ENCODE measurements at places on chromosomes 12 and 14. TPM values are rescaled to one million over a fixed set of nuclear protein-coding genes. Genes with fewer than 3 reads are reported as not detected.

DNA sequence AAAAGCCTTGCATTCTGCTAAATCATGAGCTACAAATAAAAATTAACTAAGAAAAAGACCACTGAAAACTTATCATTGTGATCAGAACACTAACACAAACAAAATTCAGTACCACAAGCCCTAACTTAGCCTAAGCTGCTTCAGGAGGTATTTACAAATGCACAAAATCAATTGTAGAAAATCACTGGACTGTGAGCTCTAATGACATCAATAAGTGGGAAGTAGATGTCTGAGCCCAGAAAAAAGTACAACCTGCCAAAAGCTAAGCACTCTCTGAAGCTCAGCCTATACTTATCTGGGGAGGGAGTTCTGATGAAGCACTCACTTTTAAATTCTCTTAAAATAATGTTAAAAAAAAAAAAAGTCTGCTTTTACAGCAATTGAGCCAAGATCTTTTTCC, 92.9 kb downstream of the SLCO1B1 start:
- DNase-seq, result no peak

Gene AKAP3
- 4.7 TPM for polyA plus RNA-seq

- no peak for DNase-seq
Measured at GRCh38 chr12:109762673-109763191, 49.1 kb downstream of the FAM222A start.

- no peak for DNase-seq
Measured at GRCh38 chr14:72292689-72293024, 360.4 kb downstream of the RGS6 start.

DNA sequence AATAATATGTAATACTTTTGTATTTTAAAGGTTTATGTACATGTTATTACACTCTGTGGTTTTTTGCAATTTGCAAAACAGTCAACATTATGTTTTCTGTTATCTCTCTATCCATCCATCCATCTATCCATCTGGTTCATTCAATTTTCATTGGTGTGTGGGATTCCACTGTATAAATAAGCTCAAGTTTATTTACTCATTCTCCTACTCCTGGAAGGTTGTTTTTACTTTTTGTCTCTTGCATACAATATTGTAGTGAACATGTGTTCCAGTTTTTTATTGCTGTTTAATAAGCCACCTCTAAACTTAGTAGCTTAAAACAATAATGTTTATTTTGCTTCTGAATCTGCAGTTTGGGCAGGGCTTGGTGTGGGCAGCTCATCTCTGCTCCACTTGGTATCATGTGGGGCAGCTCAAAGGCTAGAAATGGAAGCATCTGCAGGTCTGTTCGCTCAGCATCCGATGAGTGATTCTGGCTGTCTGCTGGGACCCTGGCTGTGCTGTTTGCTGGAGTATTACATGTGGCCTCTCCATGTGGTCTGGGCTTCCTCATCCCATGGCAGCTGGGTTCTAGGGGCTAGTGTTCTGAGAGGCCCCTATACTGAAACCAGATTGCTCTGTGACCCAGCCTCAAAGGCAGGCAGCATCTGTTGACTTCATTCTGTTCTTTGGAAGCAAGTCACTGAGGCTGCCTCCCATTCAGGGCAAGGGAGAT, 98.8 kb downstream of the SLC25A47 start:
- DNase-seq, result no peak

- DNase-seq, result no peak
Measured at GRCh38 chr12:29024117-29024516, 125.0 kb upstream of the FAR2 start.

DNA sequence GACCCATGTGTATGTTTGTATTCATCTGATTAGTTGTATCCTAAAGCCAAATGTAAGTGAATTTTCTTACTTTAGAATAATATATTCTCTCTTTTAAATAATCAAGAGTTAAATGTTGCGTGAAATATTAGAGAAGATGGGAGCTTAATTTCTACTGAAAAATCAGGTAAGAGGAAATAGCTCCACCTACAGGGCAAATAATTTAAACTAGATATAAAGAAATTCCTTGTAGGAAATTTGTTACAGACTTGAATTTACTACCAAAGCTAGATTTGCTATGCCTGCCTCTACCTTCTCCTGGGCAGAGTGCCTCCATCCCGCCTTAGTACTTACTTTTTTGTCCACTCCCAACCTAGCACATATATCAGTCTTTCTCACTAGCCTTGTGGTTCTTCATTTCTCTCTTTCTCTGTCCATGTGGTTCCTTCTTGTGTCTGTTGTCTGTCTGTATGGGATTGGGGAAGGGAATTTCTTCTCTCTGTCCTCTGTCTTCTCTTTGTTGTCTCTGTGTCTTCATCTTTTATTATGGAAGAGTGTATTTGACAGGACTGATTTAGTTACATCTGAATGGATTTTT, 44.7 kb downstream of the PALS1 start:
- peak; percentile 54 for DNase-seq

- no peak for DNase-seq
Measured at GRCh38 chr12:98319716-98320425, 195.5 kb upstream of the TMPO start.

GRCh38 chr12:449203-449602, 10.5 kb upstream of the B4GALNT3 start:
- no peak for DNase-seq

Gene ALX1
- polyA plus RNA-seq, result 25.2 TPM

Gene GLIPR1L1
- 0.65 TPM for polyA plus RNA-seq

DNA sequence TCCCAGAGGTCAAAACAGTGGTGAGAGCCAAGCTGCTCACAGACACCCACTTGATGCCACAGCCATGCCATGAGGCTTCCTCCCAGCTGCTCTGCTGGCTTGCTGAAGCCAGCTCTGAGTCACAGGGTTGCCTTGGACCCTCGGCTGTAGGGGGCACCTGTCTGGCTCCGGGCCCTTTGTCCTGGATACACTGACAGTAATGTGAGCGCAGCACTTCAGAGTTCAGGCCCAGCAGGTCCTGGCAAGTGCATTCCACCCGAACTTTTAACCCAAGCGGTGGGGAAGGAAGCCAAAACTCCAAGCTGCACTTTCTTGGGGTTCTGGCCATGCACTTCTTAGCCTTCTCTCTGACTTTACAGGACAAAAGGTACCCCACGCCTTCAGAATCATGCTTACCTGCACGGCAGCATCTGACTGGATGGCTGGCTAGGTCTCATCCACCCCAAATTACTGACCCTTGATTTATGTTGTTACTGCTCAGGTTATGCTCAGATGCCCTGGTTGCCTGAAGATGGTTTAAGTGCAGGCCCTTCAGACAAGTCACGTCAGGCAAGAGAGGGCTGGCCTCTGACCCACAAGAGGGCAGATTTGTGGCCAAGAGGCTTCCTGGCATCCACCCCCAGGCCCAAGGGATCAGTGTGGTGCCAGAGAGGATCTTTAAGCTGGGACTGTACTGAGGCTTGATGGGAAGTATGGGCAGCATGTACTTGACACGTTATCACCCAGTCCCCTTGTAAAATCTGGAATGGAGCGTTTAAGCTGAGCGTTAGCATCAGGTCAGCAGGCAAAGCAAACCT, 24.8 kb downstream of the SLC25A29 start:
- no peak for DNase-seq

DNA sequence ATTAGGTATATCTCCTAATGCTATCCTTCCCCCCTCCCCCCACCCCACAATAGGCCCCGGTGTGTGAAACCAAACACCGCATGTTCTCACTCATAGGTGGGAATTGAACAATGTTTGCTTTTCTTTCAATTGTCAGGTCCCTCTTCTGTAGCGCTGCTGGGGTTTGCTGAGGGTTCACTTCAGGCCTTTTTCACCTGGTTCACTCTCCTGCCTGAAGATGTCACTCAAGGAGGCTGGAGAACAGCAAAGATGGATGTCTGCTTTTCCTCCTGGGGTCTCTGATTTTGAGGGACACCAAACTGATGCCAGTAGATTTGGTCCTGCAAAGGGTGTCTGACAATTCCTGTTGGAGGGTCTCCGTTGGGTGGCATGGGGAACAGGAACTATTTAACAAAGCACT, 35.8 kb downstream of the KLRK1 start:
- DNase-seq, result no peak

Gene BCL11B
- polyA plus RNA-seq, result 3.0 TPM

GRCh38 chr12:13222076-13222475, 25.6 kb downstream of the EMP1 start:
- DNase-seq, result no peak

DNA sequence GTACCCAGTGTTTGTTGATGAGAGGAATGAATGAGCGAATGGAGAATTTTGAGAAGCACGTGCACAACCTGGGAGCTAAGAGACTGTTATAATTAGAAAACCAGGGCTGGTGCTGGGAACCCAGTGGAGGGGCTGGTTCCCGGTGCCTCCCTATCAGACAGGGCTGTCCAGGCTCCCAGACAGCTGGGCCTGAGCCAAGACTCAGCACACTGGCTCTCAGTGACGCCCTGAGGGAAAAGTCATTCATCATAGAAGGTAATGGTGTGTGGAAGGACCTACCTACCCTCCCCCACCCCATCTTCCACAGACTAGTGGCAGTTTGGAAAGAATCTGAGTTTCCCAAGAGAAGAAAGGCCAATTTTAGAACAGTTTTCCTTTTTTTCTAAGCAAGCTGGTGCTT, 34.7 kb downstream of the KCNA5 start:
- peak; percentile 77 for DNase-seq

DNA sequence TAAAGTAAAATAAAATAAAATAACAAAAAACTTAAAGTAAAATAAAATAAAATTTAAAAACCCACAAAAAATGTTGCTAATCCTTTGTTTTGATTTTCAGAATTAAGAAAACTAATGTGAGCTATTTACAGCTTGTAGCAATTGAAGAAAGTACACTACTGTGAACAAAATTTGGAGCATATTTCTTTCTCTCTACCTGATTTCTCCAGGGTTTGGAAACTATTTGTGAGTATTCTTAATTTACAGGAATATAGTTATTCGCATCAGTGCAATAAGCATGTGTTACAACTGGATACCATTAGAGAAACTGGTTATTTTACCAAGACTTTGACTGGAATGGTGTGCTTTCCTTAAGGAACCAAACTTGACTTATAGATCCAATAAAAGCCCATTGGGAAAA, 86.1 kb upstream of the CNOT2 start:
- no peak for DNase-seq

GRCh38 chr12:31117203-31118011, 43.7 kb downstream of the DDX11 start:
- no peak for DNase-seq

DNA sequence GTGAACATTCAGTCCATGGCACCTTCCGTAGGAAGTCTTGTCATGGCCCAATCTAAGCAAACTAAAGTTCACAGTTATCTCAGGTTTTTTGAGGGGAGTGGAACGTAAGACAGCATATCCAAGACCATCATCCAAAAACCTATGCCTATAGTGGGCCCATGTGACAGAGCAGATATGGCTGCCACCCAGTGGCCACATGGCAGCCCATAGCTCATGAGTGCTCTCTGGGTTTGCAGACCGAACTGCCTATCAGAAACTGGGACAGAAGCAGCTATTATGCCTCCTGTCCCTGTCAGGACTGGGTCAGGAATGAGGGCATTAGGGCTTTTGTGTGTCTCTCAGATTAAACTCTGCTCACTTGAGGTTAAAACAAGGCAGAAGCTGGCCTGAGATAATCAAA, 503.7 kb downstream of the NRXN3 start:
- DNase-seq, result no peak

Gene LIMA1
- polyA plus RNA-seq, result 84.2 TPM

GRCh38 chr12:51601241-51601640, 10.2 kb downstream of the SCN8A start:
- no peak for DNase-seq

Gene NKX2-1
- polyA plus RNA-seq, result not detected

Gene ACRBP
- polyA plus RNA-seq, result 4.6 TPM

DNA sequence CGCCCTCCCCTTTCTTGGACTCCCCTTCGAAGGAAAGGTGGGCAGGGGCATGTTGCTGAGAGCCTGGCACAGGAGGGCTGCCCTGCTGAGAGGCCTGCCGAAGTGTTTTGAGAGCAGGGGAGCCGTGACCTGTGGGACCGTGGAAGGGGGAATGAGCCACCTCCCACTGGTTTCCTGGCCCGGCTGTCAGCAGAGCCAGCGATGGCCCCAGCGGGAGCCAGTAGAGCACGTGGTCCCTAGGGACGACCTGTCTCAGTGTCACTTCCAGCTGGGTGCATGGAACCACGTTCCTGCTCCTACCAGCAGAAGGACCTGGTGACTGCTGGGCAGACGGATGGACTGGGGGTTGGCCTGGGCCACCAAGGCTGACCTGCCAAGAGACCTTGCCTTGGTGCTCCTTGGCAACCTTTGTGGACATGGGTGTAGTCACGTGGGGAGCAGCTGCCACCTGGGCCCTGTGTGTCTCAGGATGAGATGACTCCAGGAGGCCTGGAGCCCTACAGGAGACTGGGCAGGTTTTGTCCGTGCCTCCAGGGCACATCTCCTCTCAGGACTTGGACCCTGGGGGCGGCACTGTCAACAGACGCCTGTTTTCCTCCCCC, 34.6 kb downstream of the BEGAIN start:
- no peak for DNase-seq

DNA sequence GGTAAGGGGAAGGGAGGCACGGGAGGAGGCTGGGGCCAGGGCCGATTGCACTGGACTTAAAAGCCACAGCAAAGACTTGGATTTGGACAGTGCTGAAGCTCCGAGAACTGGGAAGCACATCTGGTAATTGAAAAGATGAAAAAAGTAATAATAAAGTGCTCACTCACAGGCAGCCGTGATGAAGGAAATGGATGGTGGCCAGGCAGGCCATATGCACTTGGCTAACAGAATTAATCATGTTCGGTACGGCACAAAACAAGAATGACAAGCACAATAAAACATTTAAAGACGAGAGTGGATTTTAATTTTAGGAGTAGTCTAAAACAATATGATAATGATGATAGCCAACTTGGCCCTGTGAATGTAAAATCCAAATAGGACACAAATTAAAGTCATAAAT, 154.3 kb downstream of the VRK1 start:
- DNase-seq, result no peak

DNA sequence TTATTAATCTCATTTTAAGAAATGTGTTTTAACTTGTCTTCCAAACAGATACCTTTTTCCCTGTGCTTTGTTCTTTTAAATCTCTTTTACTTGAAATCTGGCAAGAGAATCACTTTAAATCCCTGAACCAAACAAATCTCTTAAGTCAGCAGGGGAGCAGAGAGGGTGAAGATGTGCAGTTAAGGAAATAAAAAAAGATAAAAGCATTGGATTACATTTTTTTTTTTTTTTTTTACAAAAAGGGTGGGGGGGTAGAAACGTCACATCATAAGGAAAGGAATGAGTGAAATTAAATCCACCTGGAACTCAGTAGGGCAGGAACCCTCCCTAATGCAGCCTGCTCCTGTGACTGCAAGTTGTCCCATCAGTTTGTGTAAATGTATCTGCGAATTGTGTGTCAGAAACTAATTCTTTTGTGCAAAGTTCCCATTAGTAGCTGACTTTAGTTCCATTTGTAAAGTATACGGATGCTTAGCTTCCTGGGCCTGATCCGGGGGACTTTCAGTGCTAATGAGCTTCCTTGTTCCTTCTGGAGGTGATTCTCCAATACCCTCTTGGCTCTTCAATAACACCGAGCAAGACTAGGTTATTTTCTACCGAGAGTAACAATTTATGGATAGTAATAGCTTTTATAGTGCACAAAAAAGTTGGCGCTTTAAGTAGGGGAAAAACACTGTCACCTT, 1.5 kb downstream of the TTC6 start:
- no peak for DNase-seq

- DNase-seq, result no peak
Measured at GRCh38 chr14:102731101-102731870, 46.0 kb upstream of the TRAF3 start.

Gene LRRC10
- 0.09 TPM for polyA plus RNA-seq

Data from renal pelvis (tissue), 12 donors.